Sigmoid colon (tissue), 7 donors: ENCODE measurements at places on chromosomes 2 and 18. TPM values are rescaled to one million over a fixed set of nuclear protein-coding genes. Genes with fewer than 3 reads are reported as not detected.
A peak's percentile ranks its signal among the peaks of the same experiment; 100 is the strongest.

- H3K4me3 ChIP-seq = no peak overlapping the region
- no peaks in the 10 kb centered on the region for H3K36me3 ChIP-seq
- H3K27ac ChIP-seq = no peak overlapping the region
- no peaks in the 10 kb centered on the region for H3K4me1 ChIP-seq
- DNase-seq = no peak
Observed at GRCh38 chr18:75530566-75531211, 103.2 kb upstream of the SMIM21 start.

- no peaks in the 10 kb centered on the region for H3K27me3 ChIP-seq
- H3K4me1 ChIP-seq = peaks cover 33% of the 10 kb centered on the region
- H3K4me3 ChIP-seq = peak overlapping the region; percentile 48
- peaks cover 30% of the 10 kb centered on the region for H3K36me3 ChIP-seq
- peak overlapping the region; percentile 90 for H3K27ac ChIP-seq
Observed at GRCh38 chr2:3535794-3536681, 16.7 kb upstream of the ADI1 start.

DNA sequence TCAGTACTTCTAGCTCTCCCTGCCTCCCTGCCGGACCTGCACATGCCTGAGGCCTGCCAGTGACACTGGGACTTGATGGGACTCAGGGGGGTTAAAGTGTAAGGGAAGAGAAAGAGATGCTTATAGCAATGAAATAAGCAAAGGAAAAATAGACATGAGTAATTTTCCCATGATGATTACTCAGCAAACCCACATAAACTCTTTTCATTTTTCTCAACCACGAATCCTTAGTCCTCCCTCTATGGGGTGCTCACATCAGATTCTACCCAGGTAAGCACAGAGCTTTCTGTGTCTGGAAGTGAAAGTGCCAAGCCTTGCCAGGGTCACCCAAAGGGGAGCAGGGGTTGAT, 44.8 kb upstream of the ANKRD62 start:
- DNase-seq = no peak
- H3K4me3 ChIP-seq = no peak overlapping the region
- H3K27me3 ChIP-seq = no peaks in the 10 kb centered on the region
- H3K4me1 ChIP-seq = no peaks in the 10 kb centered on the region
- no peak overlapping the region for H3K27ac ChIP-seq
- no peaks in the 10 kb centered on the region for H3K36me3 ChIP-seq

- no peak within 1 kb of the TSS for H3K27ac ChIP-seq
- no peaks in the 10 kb centered on the region for H3K36me3 ChIP-seq
- H3K27me3 ChIP-seq = no peaks in the 10 kb centered on the region
- no peaks in the 10 kb centered on the region for H3K4me1 ChIP-seq
Observed at GRCh38 chr18:63542069-63542468, at the start of gene SERPINB12. SERPINB12 (plus strand) TSS chr18:63542369; CDS start chr18:63556160, 13,791 bp downstream.

DNA sequence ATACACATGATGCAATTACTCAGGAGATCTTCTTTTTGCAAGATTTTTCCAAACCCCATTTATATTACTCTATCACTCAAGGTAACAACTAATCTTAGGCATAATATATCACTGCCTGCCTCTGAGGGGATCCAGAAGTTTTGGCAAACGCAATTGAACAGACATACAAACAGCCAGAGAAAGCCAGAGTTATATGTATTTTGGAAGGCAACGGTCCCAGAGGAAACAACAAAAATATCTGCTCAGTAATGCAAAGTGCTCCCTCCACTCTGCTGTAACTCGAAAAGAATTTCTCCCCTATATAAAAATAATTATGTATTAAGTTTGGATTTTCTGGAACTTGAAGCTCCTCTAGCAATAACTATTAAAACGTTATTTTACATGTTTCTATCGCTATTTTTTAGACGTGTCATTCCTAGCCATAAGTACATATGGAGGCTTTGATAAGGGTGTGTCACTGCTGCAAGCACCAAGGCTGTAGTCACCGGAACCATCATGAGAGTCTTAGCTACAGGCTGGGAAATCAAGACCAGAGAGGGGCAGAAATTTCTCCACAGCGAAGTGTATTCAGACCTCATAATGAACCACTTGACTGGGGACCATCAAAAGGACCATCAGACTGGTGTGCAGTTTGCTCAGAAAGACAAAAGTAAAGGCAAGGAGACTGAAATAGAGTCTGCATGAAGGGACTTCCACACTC, 3.7 kb upstream of the GKN1 start:
- no peak overlapping the region for H3K4me3 ChIP-seq
- no peaks in the 10 kb centered on the region for H3K4me1 ChIP-seq
- DNase-seq = no peak
- no peak overlapping the region for H3K27ac ChIP-seq
- no peaks in the 10 kb centered on the region for H3K27me3 ChIP-seq
- H3K36me3 ChIP-seq = no peaks in the 10 kb centered on the region

- H3K27ac ChIP-seq = no peak overlapping the region
- no peaks in the 10 kb centered on the region for H3K4me1 ChIP-seq
- H3K27me3 ChIP-seq = no peaks in the 10 kb centered on the region
- H3K36me3 ChIP-seq = no peaks in the 10 kb centered on the region
- no peak for DNase-seq
Observed at GRCh38 chr2:215207041-215207440, 68.6 kb upstream of the ABCA12 start.

- peak overlapping the region; percentile 63 for H3K4me3 ChIP-seq
- H3K27ac ChIP-seq = no peak overlapping the region
- DNase-seq = no peak
- no peaks in the 10 kb centered on the region for H3K27me3 ChIP-seq
Observed at GRCh38 chr2:10305254-10305635, 2.5 kb downstream of the HPCAL1 start.

DNA sequence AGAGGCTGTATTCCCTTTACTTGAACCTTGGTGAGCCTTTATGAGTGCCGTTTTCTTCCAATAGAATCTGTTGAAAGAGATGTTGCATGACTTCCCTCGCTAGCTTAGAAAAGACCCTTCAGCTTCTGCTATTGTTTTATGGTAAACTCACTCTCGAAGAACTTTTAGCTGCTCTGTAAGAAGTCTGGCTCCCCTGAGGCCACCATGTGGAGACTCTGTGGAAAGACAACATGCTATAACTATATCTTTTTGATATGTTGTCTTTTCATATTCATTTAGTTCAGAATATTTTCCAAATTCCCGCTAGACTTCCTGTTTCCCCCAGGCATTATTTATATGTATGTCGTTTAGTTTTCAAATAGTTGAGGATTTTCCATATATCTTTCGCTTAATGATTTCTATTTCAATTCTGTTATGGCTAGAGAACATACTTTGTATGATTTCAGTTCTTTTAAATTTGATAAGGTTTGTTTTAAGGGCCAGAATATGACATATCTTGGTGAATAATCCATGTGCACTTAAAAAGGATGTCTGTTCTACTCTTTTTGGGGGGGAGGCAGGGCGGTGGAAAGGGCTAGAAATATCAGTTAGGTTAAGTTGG, 64.1 kb downstream of the PTPN4 start:
- H3K36me3 ChIP-seq = no peaks in the 10 kb centered on the region
- H3K27me3 ChIP-seq = no peaks in the 10 kb centered on the region
- no peak overlapping the region for H3K4me3 ChIP-seq
- no peaks in the 10 kb centered on the region for H3K4me1 ChIP-seq

Gene DSC1
- total RNA-seq = not detected

GRCh38 chr2:118106926-118107325, 18.7 kb downstream of the INSIG2 start:
- H3K4me3 ChIP-seq = no peak overlapping the region
- H3K4me1 ChIP-seq = no peaks in the 10 kb centered on the region
- no peaks in the 10 kb centered on the region for H3K27me3 ChIP-seq
- no peak for DNase-seq
- peaks cover 73% of the 10 kb centered on the region for H3K36me3 ChIP-seq
- no peak overlapping the region for H3K27ac ChIP-seq

Gene ZAP70
- total RNA-seq = 4.3 TPM

DNA sequence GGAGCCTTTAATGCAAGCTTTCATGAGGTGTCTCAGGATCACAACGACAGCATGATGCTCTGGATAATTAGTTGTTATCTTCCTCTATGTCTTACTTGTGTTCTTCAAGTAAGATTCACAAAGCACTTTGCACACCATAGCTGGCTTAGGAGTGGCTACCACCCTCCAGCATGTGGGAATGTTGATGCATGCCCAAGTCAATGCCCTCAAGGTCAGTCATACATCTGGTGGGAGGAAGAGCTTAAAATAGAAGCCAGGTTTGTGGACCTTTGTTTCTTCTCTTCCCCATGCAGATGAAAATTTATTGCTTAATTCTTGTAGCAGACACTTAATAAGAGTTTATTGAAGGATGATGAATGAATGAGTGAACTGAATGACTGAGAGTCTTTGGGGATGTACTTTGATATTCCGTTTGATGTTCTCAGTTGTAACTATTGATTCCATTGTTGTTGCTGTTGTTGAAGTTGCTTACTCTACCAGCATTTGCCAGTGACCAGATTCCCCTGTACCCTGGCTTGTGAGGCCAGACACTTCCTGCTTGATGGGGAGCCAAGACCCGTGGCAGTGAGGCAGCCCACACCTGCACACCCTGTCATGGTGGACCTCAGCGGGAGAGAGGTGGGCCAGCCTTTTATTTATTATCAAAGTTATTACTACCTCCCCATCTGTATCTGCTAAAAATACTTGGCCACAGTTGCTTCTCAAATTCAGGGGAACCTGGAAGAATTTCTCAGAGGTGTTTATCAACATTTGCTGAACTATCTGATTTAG, 137.8 kb downstream of the LAMA3 start:
- peak overlapping the region; percentile 75 for H3K27ac ChIP-seq
- no peaks in the 10 kb centered on the region for H3K27me3 ChIP-seq
- H3K36me3 ChIP-seq = no peaks in the 10 kb centered on the region
- DNase-seq = no peak
- no peak overlapping the region for H3K4me3 ChIP-seq

Gene CYS1
- 10.3 TPM for total RNA-seq

Gene FTCDNL1
- 3.6 TPM for total RNA-seq

- DNase-seq = no peak
- no peaks in the 10 kb centered on the region for H3K4me1 ChIP-seq
- no peaks in the 10 kb centered on the region for H3K36me3 ChIP-seq
- H3K27me3 ChIP-seq = no peaks in the 10 kb centered on the region
- H3K27ac ChIP-seq = no peak overlapping the region
Observed at GRCh38 chr2:19205983-19206533, 152.4 kb downstream of the OSR1 start.

GRCh38 chr18:5891184-5891853, 4.0 kb downstream of the TMEM200C start:
- H3K4me3 ChIP-seq = no peak overlapping the region
- H3K27ac ChIP-seq = no peak overlapping the region
- H3K4me1 ChIP-seq = peaks cover 27% of the 10 kb centered on the region
- no peak for DNase-seq
- no peaks in the 10 kb centered on the region for H3K36me3 ChIP-seq

DNA sequence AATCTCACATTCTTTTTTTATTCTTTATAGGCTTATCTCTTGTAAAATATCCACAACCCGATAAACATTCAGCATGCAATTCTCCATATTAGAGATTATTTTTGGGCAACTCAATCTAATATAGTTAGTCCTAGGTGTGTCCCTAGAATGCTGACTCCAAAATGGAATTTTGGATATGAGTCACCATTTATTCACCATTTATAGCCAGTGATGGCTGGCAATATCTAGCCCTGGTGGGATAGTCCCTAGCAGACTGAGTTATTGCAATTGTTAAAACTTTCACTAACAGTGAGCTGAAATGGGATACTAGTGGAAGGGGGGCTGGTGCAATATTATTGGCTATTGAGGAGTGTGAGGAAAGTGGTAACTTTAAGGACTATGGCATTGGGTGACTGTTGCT, 401.6 kb downstream of the SLC4A3 start:
- no peaks in the 10 kb centered on the region for H3K4me1 ChIP-seq
- no peaks in the 10 kb centered on the region for H3K27me3 ChIP-seq
- no peak overlapping the region for H3K27ac ChIP-seq
- no peaks in the 10 kb centered on the region for H3K36me3 ChIP-seq
- DNase-seq = no peak

GRCh38 chr2:146987996-146988395, 856.8 kb upstream of the ACVR2A start:
- no peak overlapping the region for H3K27ac ChIP-seq
- no peaks in the 10 kb centered on the region for H3K27me3 ChIP-seq
- no peak for DNase-seq
- H3K4me3 ChIP-seq = no peak overlapping the region
- H3K36me3 ChIP-seq = no peaks in the 10 kb centered on the region

Gene ST8SIA5
- under 0.01 TPM for total RNA-seq

- H3K36me3 ChIP-seq = no peaks in the 10 kb centered on the region
- H3K4me1 ChIP-seq = peaks cover 12% of the 10 kb centered on the region
- H3K27ac ChIP-seq = peak overlapping the region; percentile 1
Observed at GRCh38 chr18:62919109-62919838, 203.9 kb downstream of the PHLPP1 start.

Gene CYP26B1
- 3.5 TPM for total RNA-seq

DNA sequence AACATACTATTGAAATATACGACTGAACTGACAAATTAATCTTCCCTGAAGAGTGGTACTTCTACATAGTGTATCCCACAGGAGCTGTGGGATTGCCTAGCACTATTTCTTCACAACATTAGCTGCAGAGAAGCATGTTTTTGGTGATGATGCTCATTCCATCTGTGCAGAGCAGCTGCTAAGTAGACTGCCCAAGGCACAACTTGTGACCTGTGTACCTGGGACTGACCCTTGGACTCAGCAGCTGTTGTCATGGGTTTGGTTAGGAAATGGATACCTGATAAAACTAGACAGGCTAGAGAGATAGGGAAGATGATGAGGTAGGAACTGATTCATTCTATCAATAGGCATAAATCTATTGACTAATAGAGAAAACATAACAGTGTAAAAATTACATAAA, 1204.0 kb downstream of the DSC3 start:
- no peak overlapping the region for H3K4me3 ChIP-seq
- H3K36me3 ChIP-seq = no peaks in the 10 kb centered on the region
- H3K4me1 ChIP-seq = no peaks in the 10 kb centered on the region
- DNase-seq = no peak
- no peak overlapping the region for H3K27ac ChIP-seq

- no peak overlapping the region for H3K27ac ChIP-seq
- peaks cover 14% of the 10 kb centered on the region for H3K4me1 ChIP-seq
- no peak for DNase-seq
- H3K36me3 ChIP-seq = no peaks in the 10 kb centered on the region
Observed at GRCh38 chr2:30472326-30472725, 25.3 kb downstream of the LCLAT1 start.

GRCh38 chr2:241499146-241499965, 9.0 kb downstream of the STK25 start:
- no peak overlapping the region for H3K27ac ChIP-seq
- no peaks in the 10 kb centered on the region for H3K4me1 ChIP-seq
- DNase-seq = no peak
- peaks cover 32% of the 10 kb centered on the region for H3K36me3 ChIP-seq
- H3K4me3 ChIP-seq = no peak overlapping the region

DNA sequence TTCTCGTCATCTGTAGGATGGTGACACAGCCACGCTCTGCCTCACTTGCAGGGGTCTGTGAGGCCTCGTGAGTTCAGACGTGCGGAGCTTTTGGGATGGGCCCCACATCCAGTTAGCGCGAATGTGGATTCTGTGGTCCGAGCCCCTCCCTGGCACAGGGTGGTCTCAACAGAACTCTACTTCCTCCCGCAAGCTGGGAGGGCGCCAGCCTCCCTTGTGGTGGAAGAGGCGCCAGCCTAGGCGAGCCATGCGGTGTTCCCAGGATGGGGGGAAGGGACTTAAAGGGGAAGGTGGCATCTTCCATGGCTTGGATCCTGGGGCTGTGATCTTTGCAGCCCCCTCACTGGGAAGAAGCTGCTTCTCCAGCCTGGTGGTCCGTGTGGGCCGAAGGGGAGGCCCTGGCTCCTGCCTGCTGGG, 1.4 kb downstream of the SNORC start:
- no peak overlapping the region for H3K27ac ChIP-seq
- peak; percentile 48 for DNase-seq
- H3K4me3 ChIP-seq = no peak overlapping the region
- peaks cover 10% of the 10 kb centered on the region for H3K4me1 ChIP-seq
- peaks cover 10% of the 10 kb centered on the region for H3K27me3 ChIP-seq

GRCh38 chr2:183536714-183537113, 412.5 kb downstream of the NUP35 start:
- H3K4me3 ChIP-seq = no peak overlapping the region
- H3K27ac ChIP-seq = no peak overlapping the region
- no peak for DNase-seq
